ENCODE measurements at places on chromosomes 11 and 22. TPM values are rescaled to one million over a fixed set of nuclear protein-coding genes. Genes with fewer than 3 reads are reported as not detected.

The KRTAP5-8 gene
- not detected for polyA plus RNA-seq

The OR2AG1 gene
- not detected for polyA plus RNA-seq

The JAML gene
- 129 TPM for polyA plus RNA-seq

The ARHGAP20 gene
- 0.01 TPM for polyA plus RNA-seq

The TMEM121B gene
- polyA plus RNA-seq: 2.8 TPM

The FXYD2 gene
- 0.96 TPM for polyA plus RNA-seq

DNA sequence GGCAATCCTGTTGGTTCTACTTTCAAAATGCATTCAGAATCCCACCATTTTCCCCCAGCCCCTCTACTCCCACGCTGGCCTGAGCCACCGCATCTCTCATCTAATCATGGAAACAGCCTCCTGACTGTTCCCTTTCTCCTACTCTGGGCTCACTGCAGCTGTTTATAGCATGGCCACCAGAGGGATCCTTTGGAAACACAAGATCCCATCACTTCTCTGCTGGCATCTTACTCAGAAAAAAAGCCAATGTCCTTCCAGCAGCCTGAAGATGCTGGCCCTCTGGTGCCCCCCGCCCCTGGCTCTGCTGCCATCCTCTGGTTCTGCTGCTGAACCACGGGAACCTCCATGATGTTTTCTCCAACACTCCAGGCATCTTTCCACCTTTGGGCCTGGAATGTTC, 11.1 kb downstream of the MS4A8 start:
- H3K4me3 ChIP-seq: no peak overlapping the region
- H3K4me1 ChIP-seq: no peaks in the 10 kb centered on the region
- H3K36me3 ChIP-seq: no peaks in the 10 kb centered on the region
- no peaks in the 10 kb centered on the region for H3K27me3 ChIP-seq
- no peak for DNase-seq

DNA sequence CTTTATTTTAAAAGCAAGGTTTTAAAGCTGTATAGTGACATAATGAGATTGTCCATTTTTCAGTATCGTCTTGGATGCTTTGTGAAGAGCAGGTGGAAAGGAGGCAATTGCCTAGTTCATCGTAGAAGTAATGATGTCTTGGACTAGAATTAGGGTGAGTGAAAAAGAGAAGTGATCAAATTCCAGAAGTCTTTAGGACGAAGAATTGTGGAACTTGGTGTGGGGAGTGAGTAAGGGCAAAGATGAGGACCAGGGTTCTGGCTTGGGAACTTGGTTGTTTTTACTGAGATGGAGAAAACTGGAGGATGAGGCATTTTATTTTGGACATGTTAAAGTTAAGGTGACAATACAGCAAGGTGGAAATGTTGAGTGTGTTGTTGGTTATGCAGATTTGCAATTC, 1.2 kb downstream of the ILK start:
- H3K4me3 ChIP-seq: peak overlapping the region; percentile 96
- H3K36me3 ChIP-seq: peaks cover 43% of the 10 kb centered on the region
- peaks cover 53% of the 10 kb centered on the region for H3K4me1 ChIP-seq
- H3K27me3 ChIP-seq: no peaks in the 10 kb centered on the region
- no peak overlapping the region for H3K27ac ChIP-seq

- no peaks in the 10 kb centered on the region for H3K36me3 ChIP-seq
- H3K4me1 ChIP-seq: no peaks in the 10 kb centered on the region
- no peak overlapping the region for H3K4me3 ChIP-seq
- H3K27me3 ChIP-seq: no peaks in the 10 kb centered on the region
- H3K27ac ChIP-seq: no peak overlapping the region
Measured at GRCh38 chr11:92739041-92739440, 230.4 kb upstream of the MTNR1B start.

- H3K27ac ChIP-seq: no peak overlapping the region
- no peak overlapping the region for H3K4me3 ChIP-seq
- H3K36me3 ChIP-seq: no peaks in the 10 kb centered on the region
- H3K4me1 ChIP-seq: no peaks in the 10 kb centered on the region
Measured at GRCh38 chr22:45058622-45058912, 48.8 kb upstream of the PHF21B start.

GRCh38 chr11:57896361-57897145, 127.1 kb upstream of the OR9Q1 start:
- no peaks in the 10 kb centered on the region for H3K27me3 ChIP-seq
- H3K36me3 ChIP-seq: no peaks in the 10 kb centered on the region
- no peak overlapping the region for H3K27ac ChIP-seq
- H3K4me1 ChIP-seq: no peaks in the 10 kb centered on the region
- no peak for DNase-seq
- no peak overlapping the region for H3K4me3 ChIP-seq

DNA sequence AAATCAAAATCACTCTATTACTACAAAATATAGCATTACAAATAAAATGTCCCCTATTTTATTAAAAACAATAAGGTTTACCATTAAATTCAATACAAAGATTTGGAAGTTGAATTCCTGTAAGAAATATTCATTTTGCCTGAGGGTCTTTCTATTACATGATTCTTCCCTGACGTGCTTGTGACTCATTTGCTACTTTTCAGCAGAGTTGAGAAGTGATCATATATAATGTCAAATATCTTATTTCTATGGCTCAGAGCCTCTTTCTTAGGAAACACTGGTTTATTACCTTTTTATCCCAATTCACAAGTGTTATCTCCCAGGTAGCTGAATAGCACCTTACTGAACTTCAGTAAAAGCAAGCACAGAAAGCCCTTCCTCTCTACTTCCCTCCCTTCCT, 65.2 kb upstream of the CNTN5 start:
- no peak for DNase-seq
- H3K27me3 ChIP-seq: no peaks in the 10 kb centered on the region
- H3K36me3 ChIP-seq: no peaks in the 10 kb centered on the region

GRCh38 chr11:57368106-57368844, 12.7 kb downstream of the PRG3 start:
- no peak for DNase-seq
- no peak overlapping the region for H3K27ac ChIP-seq
- H3K27me3 ChIP-seq: no peaks in the 10 kb centered on the region
- no peaks in the 10 kb centered on the region for H3K36me3 ChIP-seq

DNA sequence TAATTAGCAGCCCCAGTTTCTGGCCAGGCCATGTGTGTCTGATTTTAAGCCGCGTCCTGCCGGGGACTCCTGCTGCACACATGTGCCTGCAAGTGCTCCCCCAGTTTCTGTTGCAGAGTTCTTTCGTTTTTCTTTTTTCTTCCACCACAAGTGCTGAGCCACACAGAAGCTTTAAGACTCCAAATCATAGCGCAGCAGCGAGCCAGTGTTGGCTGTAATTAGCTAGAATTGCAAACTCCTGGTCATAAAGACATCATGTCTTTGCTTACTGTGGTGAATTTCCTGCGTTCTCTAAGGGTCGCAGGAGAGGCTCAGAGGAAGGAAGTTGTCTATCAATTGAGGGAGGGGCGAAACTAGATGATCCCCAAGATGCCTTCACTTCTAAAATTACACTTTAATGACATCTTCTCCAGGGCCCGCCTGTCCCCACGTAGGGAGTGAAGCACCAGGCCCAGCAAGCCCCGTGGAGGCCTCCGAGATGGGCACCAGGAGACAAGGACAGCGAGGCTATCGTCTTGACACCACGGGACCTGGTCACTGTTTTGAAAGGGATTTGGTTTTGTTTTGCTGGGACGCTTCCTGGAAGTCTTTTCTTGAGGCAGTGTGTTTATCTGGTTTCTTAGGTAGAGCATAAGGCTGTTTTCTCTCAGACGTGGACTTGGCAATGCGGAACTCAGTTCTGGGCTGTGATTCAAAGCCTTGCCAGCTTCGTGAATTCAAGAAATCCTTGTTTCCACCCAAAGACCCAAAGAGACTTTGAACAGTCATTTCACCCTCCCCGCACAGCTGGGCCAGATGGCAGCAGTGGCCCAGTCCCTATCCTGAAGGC, 71.8 kb downstream of the UBASH3B start:
- no peaks in the 10 kb centered on the region for H3K36me3 ChIP-seq
- H3K4me3 ChIP-seq: no peak overlapping the region
- peaks cover 19% of the 10 kb centered on the region for H3K4me1 ChIP-seq

- no peaks in the 10 kb centered on the region for H3K36me3 ChIP-seq
- H3K27ac ChIP-seq: no peak overlapping the region
- no peaks in the 10 kb centered on the region for H3K27me3 ChIP-seq
- no peak overlapping the region for H3K4me3 ChIP-seq
Measured at GRCh38 chr11:76753449-76753848, 29.7 kb upstream of the TSKU start.

- H3K27ac ChIP-seq: no peak overlapping the region
- no peak for DNase-seq
- H3K4me3 ChIP-seq: no peak overlapping the region
- H3K27me3 ChIP-seq: no peaks in the 10 kb centered on the region
Measured at GRCh38 chr11:123822599-123822998, 16.4 kb upstream of the OR6M1 start.

- H3K27ac ChIP-seq: no peak overlapping the region
- no peak for DNase-seq
- H3K27me3 ChIP-seq: no peaks in the 10 kb centered on the region
- no peak overlapping the region for H3K4me3 ChIP-seq
- H3K4me1 ChIP-seq: no peaks in the 10 kb centered on the region
Measured at GRCh38 chr11:128948583-128948982, 5.9 kb upstream of the TP53AIP1 start.

DNA sequence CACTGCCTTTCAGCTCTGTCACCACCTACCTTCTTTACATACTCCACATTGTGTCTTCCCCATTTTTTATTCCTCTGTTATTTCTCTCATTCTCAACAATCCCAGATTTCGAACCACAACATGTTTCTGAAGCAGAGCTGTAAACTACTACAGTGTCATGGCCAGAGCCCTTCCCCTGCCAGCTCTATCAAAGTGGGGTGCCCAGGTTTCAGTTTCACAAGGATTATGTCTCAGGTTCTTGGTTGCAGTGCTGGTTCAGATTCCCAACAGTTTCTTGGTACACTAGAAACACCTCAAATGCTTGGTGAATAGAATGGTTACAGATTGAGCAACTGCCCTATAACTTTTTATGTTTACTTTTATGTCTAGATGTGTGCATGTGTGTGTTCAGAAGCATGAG, 172.7 kb upstream of the MTNR1B start:
- H3K27ac ChIP-seq: no peak overlapping the region
- DNase-seq: no peak
- no peak overlapping the region for H3K4me3 ChIP-seq
- H3K36me3 ChIP-seq: no peaks in the 10 kb centered on the region
- H3K4me1 ChIP-seq: no peaks in the 10 kb centered on the region

GRCh38 chr22:31836010-31836409, 82.2 kb downstream of the DEPDC5 start:
- no peak overlapping the region for H3K4me3 ChIP-seq
- H3K27ac ChIP-seq: no peak overlapping the region
- peaks cover 100% of the 10 kb centered on the region for H3K36me3 ChIP-seq
- no peaks in the 10 kb centered on the region for H3K4me1 ChIP-seq
- H3K27me3 ChIP-seq: no peaks in the 10 kb centered on the region

DNA sequence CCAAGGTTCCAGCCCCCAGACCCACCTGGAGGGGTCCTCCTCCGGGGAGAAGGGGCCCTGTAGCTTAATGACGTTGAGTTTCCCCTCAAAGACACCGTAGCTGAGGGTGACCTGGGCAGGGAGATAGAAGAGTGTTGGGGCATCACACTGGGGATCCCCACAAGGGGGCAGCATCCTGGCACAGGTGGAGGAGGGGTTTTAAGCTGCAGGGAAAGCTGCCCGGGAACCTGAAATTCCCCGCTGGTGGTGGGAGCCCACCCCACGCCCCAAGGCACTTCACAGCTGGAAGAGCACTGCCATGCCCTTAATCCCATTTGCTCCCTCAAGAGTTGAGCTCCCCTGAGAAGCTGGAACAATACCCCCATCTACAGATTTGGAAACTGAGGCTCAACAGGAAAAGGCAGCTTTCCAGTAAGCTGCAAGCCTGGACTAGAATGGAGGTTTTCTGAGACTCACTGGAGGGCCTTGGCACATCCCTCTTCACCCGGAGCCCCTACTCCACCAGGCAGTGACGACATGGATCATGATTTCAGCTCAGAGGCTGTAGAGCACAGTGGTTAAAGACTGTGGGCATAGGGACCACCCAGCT, 13.7 kb downstream of the MFNG start:
- peaks cover 97% of the 10 kb centered on the region for H3K36me3 ChIP-seq
- no peak for DNase-seq
- H3K4me1 ChIP-seq: no peaks in the 10 kb centered on the region
- no peak overlapping the region for H3K27ac ChIP-seq
- H3K4me3 ChIP-seq: no peak overlapping the region

- H3K27me3 ChIP-seq: no peaks in the 10 kb centered on the region
- H3K4me1 ChIP-seq: no peaks in the 10 kb centered on the region
- peak; percentile 34 for DNase-seq
- no peak overlapping the region for H3K4me3 ChIP-seq
Measured at GRCh38 chr11:18727479-18728236, 1.7 kb upstream of the IGSF22 start.

GRCh38 chr11:43825217-43825816, 55.3 kb upstream of the ALKBH3 start:
- no peaks in the 10 kb centered on the region for H3K27me3 ChIP-seq
- H3K4me1 ChIP-seq: no peaks in the 10 kb centered on the region
- H3K4me3 ChIP-seq: no peak overlapping the region
- no peak overlapping the region for H3K27ac ChIP-seq

GRCh38 chr11:3121416-3121815, 43.7 kb downstream of the OSBPL5 start:
- H3K4me3 ChIP-seq: no peak overlapping the region

- H3K36me3 ChIP-seq: no peaks in the 10 kb centered on the region
- H3K4me1 ChIP-seq: no peaks in the 10 kb centered on the region
- no peaks in the 10 kb centered on the region for H3K27me3 ChIP-seq
- DNase-seq: no peak
Measured at GRCh38 chr11:95660038-95660437, 129.5 kb downstream of the FAM76B start.

DNA sequence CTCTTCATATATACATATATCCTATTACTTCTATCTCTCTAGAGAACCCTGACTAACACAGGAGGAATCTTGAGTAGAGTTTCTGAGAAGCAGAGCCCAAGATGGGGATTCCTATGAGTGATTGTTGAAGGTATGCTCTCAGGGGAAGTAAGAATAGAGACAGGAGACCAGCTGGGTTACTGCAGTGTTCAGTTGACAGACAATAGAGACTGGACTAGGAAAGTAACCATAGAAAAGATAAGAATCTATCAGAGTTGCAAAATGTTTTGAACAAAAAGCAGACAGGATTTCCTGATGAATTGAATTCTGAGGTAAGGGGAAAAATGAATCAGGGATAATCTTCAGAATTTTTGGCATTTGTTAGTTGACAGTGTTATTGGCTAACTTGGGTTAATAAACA, 54.4 kb downstream of the SLC17A6 start:
- H3K36me3 ChIP-seq: no peaks in the 10 kb centered on the region
- no peaks in the 10 kb centered on the region for H3K27me3 ChIP-seq
- no peak overlapping the region for H3K27ac ChIP-seq
- DNase-seq: no peak
- H3K4me1 ChIP-seq: no peaks in the 10 kb centered on the region

- DNase-seq: no peak
- peaks cover 64% of the 10 kb centered on the region for H3K36me3 ChIP-seq
- H3K4me3 ChIP-seq: no peak overlapping the region
- peaks cover 21% of the 10 kb centered on the region for H3K4me1 ChIP-seq
Measured at GRCh38 chr11:73227571-73228211, 9.6 kb downstream of the P2RY2 start.

DNA sequence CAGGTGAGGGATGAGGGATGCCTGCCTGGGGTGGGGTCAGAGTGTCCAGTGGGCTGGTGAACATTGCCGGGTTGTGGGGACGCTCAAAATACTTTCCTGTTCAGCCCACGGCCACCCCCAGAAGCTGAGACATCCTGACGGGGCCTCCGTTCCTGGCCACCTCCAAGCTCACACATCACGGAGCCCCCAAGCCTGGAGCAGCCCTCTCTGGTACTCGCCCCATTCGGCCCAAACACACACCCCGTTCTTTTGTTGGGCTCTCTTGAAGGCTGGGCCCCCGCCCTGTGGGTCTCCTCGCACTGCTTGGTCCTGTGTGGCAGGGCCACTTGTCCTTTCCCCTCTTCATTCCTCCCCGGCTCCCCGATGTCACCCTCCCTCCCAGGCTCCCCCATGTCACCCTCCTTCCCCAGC, 442.6 kb downstream of the TBC1D22A start:
- H3K36me3 ChIP-seq: no peaks in the 10 kb centered on the region
- H3K4me3 ChIP-seq: no peak overlapping the region
- H3K4me1 ChIP-seq: no peaks in the 10 kb centered on the region
